Cerebellar cortex (tissue), 1 donor: ENCODE measurements at places on chromosomes 12 and 14.

GRCh38 chr14:75811872-75812499 lies 150.9 kb downstream of the TTLL5 start:
- DNase-seq = no peak

- DNase-seq = no peak
Observed at GRCh38 chr12:29086325-29087271, 62.5 kb upstream of the FAR2 start.

- DNase-seq = peak; percentile 18
Observed at GRCh38 chr14:60327447-60328331, 78.7 kb downstream of the PPM1A start.

GRCh38 chr14:39863441-39863840 lies 431.2 kb upstream of the FBXO33 start:
- no peak for DNase-seq

DNA sequence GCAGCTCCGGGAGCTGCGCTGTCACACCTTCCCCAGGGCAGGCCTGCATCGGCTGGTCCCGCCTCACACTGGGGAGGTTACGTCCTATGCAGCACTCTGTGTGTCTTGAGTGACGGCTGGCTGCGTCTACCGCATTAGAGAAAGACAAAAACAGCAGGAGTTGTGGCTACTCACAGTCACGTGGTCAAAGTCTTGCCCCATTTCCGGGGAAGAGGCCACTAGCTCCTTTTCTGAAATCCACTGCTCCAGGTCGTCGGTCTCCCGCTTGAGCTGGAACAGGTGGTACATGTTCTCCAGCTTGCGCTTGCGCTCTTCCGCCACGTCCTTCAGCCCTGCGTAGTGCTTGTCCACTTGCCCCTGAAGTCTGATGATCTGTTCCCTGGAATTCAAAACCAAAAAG lies 68.8 kb downstream of the PLEKHG3 start:
- DNase-seq = no peak

DNA sequence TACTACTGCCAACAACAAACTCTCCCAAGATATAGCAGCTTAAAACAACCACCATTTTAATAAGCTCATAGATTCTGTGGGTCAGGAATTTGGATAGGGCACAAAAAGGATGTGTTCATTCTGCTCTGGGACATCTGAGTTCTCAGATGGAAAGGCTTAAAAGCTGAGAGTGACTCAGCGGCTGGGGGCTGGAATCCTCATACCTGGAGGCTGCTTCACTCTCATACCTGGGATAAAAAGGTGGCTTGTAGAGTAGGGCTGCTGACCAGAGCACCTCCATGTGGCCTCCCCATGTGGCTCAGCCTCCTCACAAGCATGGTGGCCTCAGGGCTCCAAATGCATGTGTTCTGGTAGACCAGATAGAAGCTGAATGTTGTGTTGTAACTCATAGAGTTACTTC lies 20.2 kb upstream of the PELI2 start:
- DNase-seq = no peak

DNA sequence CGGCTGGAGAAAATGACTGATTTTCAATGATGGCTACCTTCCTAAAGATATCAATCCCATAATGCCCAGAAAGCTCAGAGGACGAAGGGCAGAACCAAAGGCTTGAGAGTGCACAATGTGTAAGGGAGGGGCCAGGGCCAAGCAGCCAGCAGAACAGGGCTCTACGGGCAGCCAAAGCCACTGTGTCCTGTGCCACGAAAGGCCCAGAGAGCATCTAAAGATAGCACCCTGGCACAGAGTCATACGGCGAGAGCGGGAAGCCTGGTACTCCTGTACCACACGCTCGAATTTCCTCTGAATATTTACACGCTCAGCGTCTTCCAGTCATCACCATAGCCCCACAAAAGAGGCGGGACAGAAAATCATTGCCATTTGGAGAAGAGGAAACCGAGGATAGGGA lies 39.5 kb downstream of the PRMT8 start:
- peak; percentile 98 for DNase-seq

DNA sequence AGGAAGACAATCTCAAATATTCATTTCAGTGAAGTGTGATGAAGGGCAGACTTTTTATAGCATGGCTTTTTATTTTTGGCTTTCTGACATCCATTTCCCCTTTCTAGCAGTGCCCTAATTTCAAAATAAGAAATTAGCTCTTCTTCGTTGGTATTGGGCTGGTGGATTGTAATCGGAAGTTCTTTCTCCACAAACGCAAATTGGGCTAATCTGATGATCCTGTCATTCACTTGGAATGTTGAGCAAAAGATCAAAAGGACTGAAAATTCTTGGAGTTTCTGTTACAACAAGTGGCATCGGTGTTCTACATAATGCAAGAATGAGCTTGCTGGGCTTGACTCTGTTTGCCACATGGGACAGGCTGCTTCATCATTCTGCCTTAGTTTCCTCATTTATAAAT lies 1182.8 kb downstream of the FLRT2 start:
- DNase-seq = no peak

DNA sequence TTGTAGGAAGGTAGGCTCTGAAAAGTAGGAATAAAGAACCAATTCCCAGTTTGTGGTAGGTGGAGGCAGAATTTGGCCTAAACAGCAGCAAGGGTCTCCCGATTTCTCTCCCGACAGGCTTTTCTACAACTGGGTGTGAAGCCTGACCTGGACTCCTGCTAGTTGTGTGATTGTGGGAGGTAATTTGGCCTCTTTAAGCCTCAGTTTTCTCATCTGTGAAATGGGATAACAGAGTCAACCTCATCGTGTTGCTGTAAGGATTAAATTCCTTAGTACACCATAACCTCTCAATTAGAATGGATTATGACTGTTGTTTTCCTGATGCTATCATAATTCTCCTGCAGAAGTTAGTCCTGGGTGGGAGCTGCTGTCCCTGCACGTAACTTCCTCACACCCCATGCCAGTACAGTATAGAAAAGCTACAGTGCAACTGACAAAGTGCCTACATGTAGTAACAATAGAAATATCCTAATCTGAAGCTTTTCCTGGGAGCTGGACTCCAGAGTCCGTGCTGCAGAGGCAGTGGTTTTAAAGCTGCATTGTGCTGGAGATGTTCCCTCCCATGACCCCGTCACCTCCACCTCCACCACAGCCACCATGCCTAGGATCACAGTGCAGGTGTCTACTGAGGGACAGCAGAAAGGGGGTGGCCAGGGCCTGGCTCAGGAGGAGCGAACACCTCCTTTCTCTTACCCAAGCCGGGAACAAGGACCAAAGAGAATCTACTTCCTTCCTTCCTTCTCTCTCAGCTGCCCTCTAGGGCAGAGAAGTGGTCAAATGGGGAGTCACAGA lies 76.5 kb downstream of the FBXL14 start:
- no peak for DNase-seq

DNA sequence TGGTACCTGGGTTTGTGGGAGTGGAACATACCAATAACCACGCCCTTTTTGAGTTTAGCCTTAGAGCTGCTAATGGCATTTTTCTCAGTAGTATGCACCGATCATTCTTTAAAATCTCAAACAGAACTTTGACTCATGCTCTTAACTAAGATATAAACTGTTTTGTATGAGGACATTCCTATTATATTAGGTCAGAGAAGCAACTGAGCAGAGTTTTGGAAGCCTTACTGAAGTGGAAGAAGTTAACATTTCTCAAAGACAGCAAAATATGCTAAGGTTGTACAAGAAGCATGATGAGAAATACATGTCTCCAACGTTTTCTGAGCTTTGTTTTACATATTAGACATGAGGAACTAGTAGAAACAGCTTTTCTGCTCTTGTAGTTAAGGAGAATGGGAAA lies 819.2 kb downstream of the FSCB start:
- DNase-seq = no peak

DNA sequence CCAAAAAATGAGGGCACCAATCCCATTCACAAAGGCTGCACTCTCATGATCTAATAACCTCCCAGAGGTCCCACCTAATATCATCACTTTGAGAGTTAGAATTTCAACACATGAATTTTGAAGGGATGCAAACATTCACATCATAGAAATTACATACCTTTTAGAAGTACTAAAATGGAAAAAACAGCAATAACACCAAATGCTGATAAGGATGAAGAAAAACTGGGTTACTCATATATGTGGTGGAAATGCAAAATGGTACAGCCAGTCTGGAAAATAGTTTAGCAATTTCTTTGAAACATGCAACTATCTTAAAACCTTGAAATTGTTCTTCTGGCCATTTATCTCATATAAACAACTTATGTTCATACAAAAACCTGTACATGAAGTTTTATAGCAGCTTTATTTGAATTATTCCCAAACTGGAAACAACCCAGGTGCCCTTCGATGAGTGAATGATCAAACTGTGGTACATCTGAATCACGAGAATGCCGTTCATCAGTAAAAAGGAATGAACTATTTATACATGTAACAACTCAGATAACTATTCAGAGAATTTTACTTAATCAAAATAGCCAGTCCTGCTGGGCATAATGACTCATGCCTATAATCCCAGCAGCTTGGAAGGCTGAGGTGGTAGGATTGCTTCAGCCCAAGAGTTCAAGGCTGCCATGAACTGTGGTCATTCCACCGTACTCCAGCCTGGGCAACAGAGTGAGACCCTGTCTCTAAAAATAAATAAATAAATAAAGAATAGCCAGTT lies 109.4 kb upstream of the SSTR1 start:
- no peak for DNase-seq

DNA sequence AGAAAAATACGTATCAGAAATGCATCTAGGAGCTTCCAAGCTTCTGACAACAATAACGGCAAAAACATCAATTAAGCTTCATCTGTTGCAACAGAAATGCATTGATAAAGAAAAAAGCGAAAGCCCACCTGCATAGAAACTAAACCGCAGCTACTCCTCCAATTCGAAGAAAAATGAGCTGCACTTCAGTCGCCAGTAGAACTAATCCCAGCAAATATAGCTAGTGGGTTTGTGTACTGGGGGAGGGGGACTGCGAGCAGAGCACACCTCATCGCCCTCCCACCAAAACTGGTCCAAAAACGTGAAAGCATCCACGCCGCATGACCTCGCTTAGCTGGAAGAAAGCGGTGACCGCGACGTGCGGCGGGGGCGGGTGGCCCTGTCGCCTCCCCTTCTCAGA lies 1.2 kb downstream of the SLC35F4 start:
- peak; percentile 42 for DNase-seq

DNA sequence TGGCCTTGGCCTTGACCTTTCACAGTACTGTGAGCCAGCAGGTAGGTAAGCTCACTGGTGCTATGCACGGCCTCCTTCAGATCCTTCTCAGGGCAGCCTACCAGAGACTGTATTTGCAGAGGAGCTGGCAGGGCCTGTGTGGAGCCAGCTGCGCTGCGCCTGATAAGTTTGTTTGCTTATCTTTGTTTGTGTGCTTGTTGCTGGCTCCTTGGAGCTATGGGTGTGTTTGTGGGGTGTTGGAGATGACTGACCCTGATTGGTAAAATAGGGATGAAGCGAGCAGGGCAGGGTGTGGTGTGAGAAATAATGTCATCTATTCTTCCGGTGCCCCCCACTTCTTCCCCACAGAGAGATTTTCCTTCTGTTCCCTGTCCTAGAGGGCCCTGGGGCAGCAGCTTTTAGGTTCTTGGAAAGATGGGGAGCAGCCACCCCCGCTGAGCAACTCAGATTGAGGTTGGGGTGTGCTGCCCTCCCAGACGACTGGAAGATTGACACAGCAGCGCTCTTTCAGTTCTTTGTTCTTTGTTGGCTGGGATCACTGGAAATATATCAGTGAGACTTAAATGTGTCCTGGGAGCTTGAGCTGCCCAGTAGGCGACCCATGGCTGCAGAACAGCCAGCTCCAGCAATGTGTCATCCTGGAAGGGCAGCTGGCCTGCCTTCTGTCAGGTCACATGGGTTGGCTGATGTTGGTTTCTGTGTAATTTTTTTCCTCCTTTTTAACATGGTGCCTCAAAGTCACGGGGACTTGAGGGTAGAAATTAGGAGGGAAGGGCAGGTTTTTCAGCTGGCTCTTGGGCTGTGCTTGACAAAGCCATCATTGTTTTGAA lies 19.6 kb downstream of the MLXIP start:
- no peak for DNase-seq

DNA sequence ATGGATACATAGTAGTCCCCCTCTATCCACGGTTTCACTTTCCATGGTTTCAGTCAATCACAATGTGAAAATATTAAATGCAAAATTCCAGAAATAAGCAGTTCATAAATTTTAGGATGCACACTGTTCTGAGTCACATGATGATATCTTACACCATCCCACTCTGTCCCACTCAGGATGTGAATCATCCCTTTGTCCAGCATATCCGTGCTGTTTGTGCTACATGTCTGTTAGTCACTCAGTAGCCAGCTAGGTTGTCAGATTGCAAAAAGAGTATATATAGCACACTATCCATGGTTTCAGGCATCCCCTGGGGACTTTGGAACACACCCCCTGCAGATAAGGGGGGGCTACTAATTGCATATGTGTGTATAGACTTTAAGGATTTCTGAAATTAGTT lies 8.1 kb upstream of the NAA30 start:
- DNase-seq = no peak

DNA sequence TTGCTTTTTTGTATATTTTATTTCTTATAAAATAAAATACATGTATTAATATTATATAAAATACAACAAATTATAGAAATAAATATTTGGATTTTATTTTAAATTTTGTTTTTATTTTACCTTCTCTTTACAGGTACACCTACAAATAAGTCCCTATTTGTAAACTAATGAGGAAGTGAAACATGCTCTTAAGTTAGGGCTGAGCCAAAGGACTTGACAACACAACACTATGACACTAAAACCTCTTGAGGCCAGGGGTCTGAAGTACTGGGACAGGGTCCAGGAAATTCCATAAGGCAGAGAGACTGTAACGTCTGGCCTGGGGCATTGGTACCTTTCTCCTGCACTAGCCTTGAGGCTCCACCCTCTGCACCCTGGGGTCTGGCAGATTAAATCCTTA lies 293.2 kb downstream of the FOXN3 start:
- DNase-seq = no peak
